ENCODE measurements at places on chromosomes 3 and 15. TPM values are rescaled to one million over a fixed set of nuclear protein-coding genes. Genes with fewer than 3 reads are reported as not detected.
A peak's percentile ranks its signal among the peaks of the same experiment; 100 is the strongest.

GRCh38 chr3:194937882-194938321 is 252.2 kb downstream of the FAM43A start:
- H3K27me3 ChIP-seq = peaks cover 3% of the 10 kb centered on the region
- H3K36me3 ChIP-seq = no peaks in the 10 kb centered on the region
- no peaks in the 10 kb centered on the region for H3K4me1 ChIP-seq
- DNase-seq = no peak
- H3K4me3 ChIP-seq = no peak overlapping the region
- no peak overlapping the region for H3K27ac ChIP-seq

DNA sequence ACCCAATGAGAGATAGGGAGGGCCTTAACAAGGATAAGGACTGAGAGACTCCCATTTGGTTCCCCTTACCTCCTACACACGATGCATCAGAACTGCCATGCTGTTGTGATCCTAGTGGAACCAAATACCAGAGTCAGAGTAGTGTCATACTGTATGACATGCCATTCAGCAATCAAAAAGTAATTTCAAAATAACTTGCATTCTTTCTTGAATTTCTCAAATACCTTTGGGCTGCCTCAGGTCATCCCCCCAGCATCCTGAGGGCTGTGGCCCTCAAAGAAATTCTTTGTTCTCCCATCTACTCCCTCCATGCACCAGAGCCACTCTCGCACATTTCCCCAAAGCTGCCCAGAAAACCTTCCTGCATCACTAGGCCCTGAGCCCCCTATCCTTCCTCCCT is 68.9 kb upstream of the PPP2R3A start:
- no peaks in the 10 kb centered on the region for H3K4me1 ChIP-seq
- H3K27ac ChIP-seq = no peak overlapping the region
- H3K36me3 ChIP-seq = no peaks in the 10 kb centered on the region
- no peak overlapping the region for H3K4me3 ChIP-seq
- DNase-seq = no peak

DNA sequence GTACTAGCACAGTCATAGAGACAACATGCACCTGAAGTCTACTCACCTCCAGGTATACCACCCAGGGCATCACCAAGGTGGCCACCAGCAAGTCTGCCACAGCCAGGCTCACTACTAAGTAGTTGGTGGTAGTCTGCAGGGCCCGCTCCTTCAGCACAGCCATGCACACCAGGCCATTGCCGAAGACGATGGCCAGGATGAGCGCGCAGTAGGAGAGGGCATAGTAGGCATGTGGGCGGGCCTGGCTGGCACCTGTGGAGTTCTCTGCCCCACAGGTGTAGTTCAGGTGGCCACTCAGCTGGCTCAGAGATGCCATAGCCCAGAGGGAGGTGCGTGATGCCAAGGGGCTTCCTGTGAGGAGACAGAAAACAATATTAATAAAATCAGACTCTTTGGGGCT is 7.2 kb downstream of the DRD3 start:
- no peak overlapping the region for H3K4me3 ChIP-seq
- no peak overlapping the region for H3K27ac ChIP-seq
- H3K4me1 ChIP-seq = peaks cover 3% of the 10 kb centered on the region
- no peaks in the 10 kb centered on the region for H3K36me3 ChIP-seq
- DNase-seq = no peak

DNA sequence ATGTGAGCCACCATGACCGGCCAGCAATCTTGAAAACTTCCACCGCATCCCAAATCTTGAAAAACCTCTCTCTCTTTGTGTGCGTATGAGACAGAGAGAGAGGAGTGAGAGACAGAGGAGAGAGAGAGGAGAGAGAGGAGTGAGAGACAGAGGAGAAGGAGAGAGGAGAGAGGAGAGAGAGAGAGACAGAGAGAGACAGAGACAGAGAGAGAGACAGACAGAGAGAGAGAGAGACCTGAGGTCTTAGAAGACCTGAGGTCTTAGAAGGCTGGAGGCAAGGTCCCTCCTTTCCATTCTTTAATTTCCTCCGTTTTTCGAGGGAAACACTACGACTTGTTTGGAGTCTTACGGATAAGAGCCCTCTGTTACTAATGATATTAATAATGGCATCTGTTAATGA is 39.5 kb downstream of the TMEM40 start:
- H3K4me3 ChIP-seq = no peak overlapping the region
- H3K27me3 ChIP-seq = no peaks in the 10 kb centered on the region
- peaks cover 8% of the 10 kb centered on the region for H3K4me1 ChIP-seq

DNA sequence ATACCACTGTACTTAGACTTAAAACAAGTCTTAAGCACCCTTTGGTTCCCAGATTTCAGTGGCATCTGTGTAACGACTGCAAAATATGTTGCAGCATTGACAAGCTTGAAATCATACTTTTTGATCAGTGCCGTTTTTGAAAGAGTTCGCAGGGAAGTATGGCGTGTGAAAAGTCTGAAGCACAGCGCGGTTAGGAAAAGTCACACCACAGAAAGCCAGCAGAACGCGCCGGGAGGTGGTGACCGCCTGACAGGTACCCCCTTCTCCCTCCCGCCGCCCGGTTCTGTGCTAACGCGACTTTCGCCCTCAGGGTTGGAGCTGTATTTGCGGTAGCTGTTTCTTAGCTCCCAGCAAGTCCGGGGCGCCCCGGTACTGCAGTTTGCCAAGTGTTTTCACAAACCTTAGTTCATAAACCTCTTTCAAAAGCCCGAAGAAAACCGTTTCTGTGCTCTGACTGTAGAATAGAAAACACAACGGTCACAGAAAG is 481 bp upstream of the CRYBG3 start:
- peaks cover 12% of the 10 kb centered on the region for H3K36me3 ChIP-seq
- no peak for DNase-seq
- peaks cover 40% of the 10 kb centered on the region for H3K27me3 ChIP-seq
- H3K4me3 ChIP-seq = peak overlapping the region; percentile 100

- no peaks in the 10 kb centered on the region for H3K27me3 ChIP-seq
- H3K4me1 ChIP-seq = peaks cover 66% of the 10 kb centered on the region
- H3K4me3 ChIP-seq = peak overlapping the region; percentile 78
- H3K36me3 ChIP-seq = peaks cover 70% of the 10 kb centered on the region
- H3K27ac ChIP-seq = peak overlapping the region; percentile 99
These were observed 63.9 kb downstream of the CRTC3 start for GRCh38 chr15:90593499-90594158.

GRCh38 chr3:124256599-124256998 is 264.7 kb upstream of the ROPN1 start:
- H3K4me3 ChIP-seq = no peak overlapping the region
- peaks cover 1% of the 10 kb centered on the region for H3K27me3 ChIP-seq
- H3K36me3 ChIP-seq = no peaks in the 10 kb centered on the region
- DNase-seq = no peak
- no peak overlapping the region for H3K27ac ChIP-seq

DNA sequence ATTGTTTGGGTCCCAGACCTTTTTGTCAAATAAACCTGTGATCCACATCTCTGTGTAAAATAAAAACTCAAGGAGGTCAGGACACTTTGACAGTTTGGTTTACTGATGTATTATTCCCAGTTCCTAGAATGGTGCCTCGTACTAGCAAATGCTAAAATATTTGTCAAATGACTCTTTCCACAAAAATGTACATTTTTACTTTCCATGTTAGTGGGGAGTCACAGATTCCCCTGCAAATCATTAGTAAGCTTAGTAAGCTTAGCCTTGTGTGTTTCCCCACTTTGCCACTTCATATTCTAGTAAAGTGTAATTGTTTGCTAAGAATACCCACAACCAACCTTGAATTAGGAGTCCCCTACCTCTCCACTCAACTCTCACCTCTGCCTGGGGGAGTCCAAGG is 2.4 kb upstream of the MAGI1 start:
- H3K4me3 ChIP-seq = no peak overlapping the region
- no peak for DNase-seq
- peaks cover 10% of the 10 kb centered on the region for H3K4me1 ChIP-seq
- no peaks in the 10 kb centered on the region for H3K36me3 ChIP-seq

DNA sequence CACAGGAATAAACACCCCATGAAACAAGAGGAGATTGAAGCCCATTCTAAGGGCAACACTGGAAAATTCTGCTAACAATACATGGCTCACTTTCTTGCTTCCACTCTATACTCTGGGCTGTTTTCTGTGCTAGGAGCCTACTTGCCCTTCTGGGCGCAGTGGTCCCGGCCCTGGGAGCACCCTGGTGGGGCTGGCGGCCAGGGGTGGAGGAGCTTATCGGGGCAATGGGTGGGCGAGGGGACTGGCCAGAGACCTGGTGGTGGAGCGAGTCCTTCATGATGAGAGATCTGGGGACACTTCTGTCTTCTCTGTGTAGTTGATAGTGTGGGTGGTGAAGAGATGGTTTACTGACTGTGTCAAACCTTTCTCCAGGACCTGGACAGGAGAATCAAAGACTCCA is 1128.5 kb downstream of the TBL1XR1 start:
- H3K4me1 ChIP-seq = no peaks in the 10 kb centered on the region
- H3K4me3 ChIP-seq = no peak overlapping the region
- no peak for DNase-seq

DNA sequence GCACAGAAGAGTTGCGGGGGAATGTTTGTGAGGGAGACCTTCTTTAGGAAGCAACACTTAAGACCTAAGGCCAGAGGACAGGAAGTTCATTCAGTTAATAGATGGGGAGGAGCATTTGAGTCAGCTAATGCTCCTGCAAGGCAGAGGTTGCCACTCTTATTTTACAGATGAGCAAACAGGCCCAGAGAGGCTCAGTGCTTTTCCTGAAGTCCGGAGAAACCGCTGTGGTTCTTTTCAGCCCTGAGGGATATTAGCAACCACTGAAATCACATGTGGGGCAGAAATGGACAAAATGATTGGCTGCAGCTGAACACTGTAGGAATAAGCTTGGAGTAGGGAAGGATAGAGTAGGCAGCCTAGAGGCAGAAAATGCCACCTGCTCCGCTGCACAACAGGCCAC is 33.3 kb upstream of the RTP4 start:
- peaks cover 21% of the 10 kb centered on the region for H3K27me3 ChIP-seq
- no peaks in the 10 kb centered on the region for H3K4me1 ChIP-seq
- no peak for DNase-seq
- no peak overlapping the region for H3K4me3 ChIP-seq
- no peak overlapping the region for H3K27ac ChIP-seq

GRCh38 chr15:84400017-84400740 is 164.6 kb downstream of the GOLGA6L4 start:
- no peak overlapping the region for H3K4me3 ChIP-seq
- no peak for DNase-seq
- no peaks in the 10 kb centered on the region for H3K4me1 ChIP-seq
- no peaks in the 10 kb centered on the region for H3K36me3 ChIP-seq
- no peak overlapping the region for H3K27ac ChIP-seq
- no peaks in the 10 kb centered on the region for H3K27me3 ChIP-seq

DNA sequence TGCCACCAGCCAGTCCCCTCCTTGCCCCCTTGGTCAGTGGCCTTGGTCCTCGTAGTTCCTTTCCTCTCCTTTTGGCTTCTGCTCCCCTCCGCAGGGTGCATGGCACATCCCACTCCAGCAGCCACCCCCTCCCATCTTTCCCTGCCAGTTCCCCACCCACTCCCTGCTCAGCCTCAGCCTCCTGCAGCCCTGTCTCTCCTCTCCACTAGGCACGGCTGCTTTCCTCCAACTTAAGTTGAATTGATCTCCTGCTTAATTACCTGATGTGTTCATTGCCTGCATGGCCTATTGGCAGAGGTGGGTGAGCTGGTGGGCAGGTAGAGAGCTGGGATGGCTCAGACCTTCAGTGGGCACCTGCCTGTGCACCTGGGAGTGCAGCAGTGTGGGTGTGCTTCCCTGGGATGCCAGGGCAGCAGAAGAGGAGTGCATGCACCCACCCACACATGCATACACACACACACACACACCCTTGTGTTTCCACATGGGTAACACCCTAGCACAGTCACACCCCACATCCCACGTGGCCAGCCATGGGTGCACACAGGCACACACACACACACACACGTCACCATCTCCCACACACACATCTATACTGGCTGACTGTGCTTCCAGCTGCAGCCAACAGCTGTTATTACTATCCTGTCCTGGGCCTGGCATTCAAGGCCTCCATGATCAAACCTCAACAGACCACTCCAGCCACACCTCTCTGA is 30.9 kb downstream of the C3orf18 start:
- H3K36me3 ChIP-seq = no peaks in the 10 kb centered on the region
- DNase-seq = no peak
- no peak overlapping the region for H3K27ac ChIP-seq
- peaks cover 32% of the 10 kb centered on the region for H3K27me3 ChIP-seq

GRCh38 chr3:116821371-116821770 is 111.8 kb downstream of the TUSC7 start:
- DNase-seq = no peak
- H3K27me3 ChIP-seq = no peaks in the 10 kb centered on the region
- no peak overlapping the region for H3K27ac ChIP-seq
- H3K36me3 ChIP-seq = no peaks in the 10 kb centered on the region

- no peak for DNase-seq
- H3K36me3 ChIP-seq = peaks cover 50% of the 10 kb centered on the region
- no peaks in the 10 kb centered on the region for H3K27me3 ChIP-seq
- H3K4me1 ChIP-seq = peaks cover 28% of the 10 kb centered on the region
These were observed 56.6 kb downstream of the RFTN1 start for GRCh38 chr3:16456784-16457415.

DNA sequence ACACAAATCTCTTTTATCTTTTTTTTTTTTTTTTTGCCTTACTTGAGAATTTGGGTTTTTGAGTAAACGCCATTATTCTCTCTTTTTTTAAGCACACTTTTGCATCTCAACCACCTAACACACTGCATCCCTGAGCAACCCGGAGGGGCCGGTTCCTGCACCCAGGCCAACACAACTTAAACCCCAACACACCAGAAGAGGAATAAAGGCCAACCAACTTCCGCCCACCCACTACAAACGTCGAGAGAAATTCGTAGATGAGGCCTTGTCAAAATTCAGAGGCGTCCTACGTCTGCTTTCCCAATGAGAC is 389 bp upstream of the CCNB2 start:
- H3K4me3 ChIP-seq = peak overlapping the region; percentile 96
- H3K36me3 ChIP-seq = peaks cover 35% of the 10 kb centered on the region
- peaks cover 22% of the 10 kb centered on the region for H3K4me1 ChIP-seq
- DNase-seq = no peak

DNA sequence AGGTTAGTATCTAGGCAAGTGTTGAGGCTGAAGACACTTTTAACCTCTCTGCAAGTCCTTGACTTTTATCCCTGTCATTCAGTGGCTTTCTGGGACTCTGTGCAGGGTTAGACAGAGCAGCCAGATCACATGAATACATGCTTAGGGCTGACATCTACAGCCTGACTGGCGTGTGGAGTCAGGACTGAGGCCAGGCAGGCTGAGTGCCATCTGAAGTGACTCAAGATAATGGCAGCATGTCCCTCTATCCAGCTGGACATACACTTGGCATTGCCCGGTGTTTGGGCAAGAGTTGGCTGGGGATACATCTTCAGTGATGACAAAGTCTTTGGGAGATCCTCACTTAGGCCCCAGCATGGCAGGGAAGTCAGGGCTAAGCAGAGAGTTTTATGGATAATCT is 22.4 kb downstream of the DUOX2 start:
- no peak overlapping the region for H3K27ac ChIP-seq
- no peaks in the 10 kb centered on the region for H3K36me3 ChIP-seq
- no peaks in the 10 kb centered on the region for H3K4me1 ChIP-seq
- H3K4me3 ChIP-seq = no peak overlapping the region
- H3K27me3 ChIP-seq = peaks cover 24% of the 10 kb centered on the region

SLC15A2 gene
- total RNA-seq = 3.5 TPM

PLCD1 gene
- 6.9 TPM for total RNA-seq

KLHL40 gene
- total RNA-seq = not detected

Measured in activated T-helper 2 cell treated with anti-CD3 and anti-CD28 coated beads, Interferon-gamma antibody, Interleukin-2, Interleukin-4, amounts not matched to agents 10 μg/mL and 5 μg/mL and 100 μg/mL, durations not matched to agents 14 hours and 24 hours and 36 hours (primary cell).